ENCODE measurements at places on chromosomes 13 and 19.

GRCh38 chr19:31541396-31541795 lies 192.2 kb upstream of the TSHZ3 start:
- no peak for DNase-seq

DNA sequence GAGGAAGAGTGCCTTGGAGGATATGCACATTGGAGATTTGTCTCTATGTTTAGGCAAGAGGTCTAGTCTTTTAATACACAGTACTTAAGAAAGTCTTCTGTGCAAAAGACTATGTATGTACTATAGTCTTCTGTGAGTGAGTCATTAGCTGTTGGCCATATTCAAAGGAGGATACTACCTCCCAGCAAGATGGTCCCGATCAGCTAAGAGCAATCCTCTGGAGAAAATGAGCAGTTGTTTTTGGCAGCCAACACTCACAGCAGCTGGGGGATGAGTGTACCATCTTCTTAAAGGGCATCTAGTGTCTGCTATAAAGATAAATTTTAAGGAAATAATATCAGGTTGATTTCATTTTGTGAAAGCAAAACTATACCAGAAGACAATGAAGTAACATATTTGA lies 487.8 kb downstream of the KCTD12 start:
- no peak for DNase-seq

GRCh38 chr19:11288349-11288748 lies 7.6 kb upstream of the TSPAN16 start:
- DNase-seq, result no peak

DNA sequence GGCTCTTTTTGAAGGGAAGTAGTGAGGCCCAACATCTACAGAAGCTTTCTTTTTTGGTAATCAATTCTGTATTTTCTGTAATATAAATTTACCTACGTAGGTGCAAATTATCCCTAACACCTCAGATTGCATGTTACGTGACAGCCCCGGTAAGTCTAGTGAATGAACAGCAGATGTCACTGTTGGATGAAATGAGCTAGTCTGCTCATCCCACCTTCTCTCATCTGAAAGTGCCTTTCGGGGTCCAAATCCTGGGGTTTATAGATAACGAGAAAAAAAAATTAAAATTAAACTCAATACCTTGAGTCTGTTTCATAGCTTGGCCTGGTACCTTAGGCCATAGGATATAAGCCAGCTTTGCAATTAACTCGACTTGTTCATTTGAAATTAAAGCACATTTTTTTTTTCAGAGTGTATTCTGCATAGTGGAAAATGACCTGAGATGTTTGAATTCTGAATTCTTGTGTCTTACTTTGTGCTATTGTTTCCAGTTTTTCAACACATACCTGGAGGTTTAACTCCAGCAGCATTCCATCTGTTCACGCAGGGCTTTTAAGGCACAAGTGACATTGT lies 548.2 kb downstream of the GPC5 start:
- no peak for DNase-seq

Measured in stimulated activated CD4-positive, alpha-beta T cell treated with anti-CD3 and anti-CD28 coated beads, Interleukin-4, amount 100 ng/mL, for 48 hours (primary cell).